ENCODE measurements at places on chromosomes 13 and 19.
A peak's percentile ranks its signal among the peaks of the same experiment; 100 is the strongest.

DNA sequence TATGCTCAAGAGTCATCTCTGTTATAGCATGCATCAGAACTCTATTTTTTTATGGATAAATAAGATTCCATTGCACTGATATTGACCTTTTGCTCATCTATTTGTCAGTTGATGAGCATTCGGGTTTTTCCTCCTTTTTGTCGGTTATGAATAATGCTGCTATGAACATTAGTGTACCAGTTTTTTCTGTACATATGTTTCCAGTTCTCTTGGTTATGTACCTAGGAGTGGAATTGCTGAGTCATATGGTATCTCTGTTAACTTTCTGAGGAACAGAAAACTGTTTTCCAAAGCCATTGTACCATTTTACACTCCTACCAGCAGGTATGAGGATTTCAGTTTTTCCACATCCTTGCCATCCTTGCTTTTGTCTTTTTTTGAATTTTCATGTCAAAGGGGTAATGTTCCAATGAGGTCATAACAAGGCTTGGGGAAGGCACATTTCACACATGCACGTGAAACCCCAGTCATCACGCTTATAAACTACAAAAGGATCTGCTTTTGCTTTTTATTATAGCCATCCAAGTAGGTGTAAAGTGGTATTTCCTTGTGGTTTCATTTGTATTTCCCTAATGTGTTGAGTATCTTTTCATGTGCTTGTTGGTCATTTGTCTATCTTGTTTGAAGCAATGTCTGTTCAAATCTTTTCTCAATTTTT lies 14.6 kb downstream of the KBTBD7 start:
- DNase-seq = peak; percentile 56

- no peak for DNase-seq
These were observed 95.0 kb downstream of the UQCRFS1 start for GRCh38 chr19:29117926-29118325.

GRCh38 chr19:49859682-49860335 lies 7.6 kb downstream of the PNKP start:
- no peak for DNase-seq

- no peak for DNase-seq
These were observed at the start of gene ADM5 for GRCh38 chr19:49689133-49690078. Gene ADM5 (plus strand): TSS chr19:49689594. CDS start chr19:49689838, 244 bp downstream.

DNA sequence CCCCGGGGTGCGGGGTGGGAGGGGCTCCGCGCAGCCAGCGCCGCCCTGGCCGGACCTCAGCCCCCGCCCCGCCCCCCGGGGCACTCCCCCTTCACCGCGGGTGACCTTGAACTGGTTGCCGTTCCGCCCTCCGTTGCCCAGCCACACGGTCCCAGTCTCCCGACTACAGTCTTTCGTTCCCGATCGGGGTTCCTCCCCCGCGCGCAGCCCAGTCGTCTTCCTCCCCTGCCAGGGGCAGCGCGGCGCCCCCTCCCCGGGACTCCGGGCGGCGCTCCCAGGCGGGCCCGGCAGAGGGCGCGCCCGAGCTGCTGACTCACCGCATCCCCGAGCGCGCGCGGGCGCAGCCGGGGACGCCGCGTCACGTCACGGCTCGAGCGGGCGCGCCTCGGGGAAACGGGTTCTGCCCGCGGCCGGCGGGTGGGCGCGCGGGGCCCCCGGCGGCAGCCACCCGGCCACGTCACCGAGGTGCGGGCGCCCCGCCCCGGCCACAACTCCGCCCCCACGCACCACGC lies 459 bp downstream of the MIDN start:
- peak; percentile 76 for DNase-seq

GRCh38 chr13:31686670-31687425 lies 52.5 kb upstream of the RXFP2 start:
- DNase-seq = no peak

- DNase-seq = peak; percentile 87
These were observed 2.9 kb upstream of the HOOK2 start for GRCh38 chr19:12778017-12778904.

DNA sequence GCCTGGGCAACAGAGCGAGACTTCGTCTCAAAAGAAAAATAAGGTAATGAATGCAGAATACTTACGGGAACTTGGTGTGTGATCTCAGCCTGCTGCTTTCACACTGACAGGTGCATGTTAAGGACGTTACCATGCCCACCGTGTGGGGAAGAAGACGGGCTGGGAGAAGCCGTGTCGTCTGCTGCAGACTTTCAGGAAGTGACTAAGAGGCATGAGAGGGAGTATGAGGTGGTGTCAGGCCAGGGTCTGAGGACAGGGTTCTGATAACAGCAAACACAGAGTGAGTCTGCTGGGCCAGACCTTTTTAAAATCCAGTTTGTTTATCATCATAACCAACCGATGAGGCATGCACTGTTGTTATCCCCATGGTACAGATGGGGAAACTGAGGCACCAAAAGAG lies 13.6 kb upstream of the GALP start:
- peak; percentile 43 for DNase-seq

GRCh38 chr13:25503856-25504255 lies 132.1 kb downstream of the ATP8A2 start:
- DNase-seq = no peak

GRCh38 chr13:109162248-109163036 lies 533.0 kb downstream of the MYO16 start:
- DNase-seq = no peak

- peak; percentile 90 for DNase-seq
These were observed at the start of gene EPSTI1 for GRCh38 chr13:42991898-42992763. Gene EPSTI1 (minus strand): TSS chr13:42992241. CDS start chr13:42992165, 76 bp downstream.

- no peak for DNase-seq
These were observed 12.1 kb downstream of the SLC5A5 start for GRCh38 chr19:17883627-17884410.

GRCh38 chr19:51364200-51365106 lies 1.7 kb downstream of the ETFB start:
- DNase-seq = peak; percentile 43

DNA sequence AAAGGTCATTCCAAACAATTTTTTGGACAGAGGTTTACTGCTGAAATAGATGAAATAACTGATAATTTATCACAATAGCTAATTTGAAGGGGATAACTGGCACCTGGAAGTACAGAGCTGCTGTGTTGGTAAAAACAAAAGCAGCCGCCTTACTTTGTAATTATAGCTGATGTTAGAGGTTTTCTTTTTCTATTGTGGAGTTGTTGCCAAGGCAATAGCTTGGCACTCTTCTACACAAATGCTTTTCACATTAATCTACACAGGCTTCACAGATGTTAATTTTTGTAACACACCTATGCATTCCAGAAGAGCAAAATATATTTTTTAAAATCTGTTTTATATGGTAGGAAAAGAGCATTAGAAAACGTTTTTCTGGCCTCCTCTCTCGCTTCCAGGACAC lies 56.9 kb downstream of the LACC1 start:
- no peak for DNase-seq

DNA sequence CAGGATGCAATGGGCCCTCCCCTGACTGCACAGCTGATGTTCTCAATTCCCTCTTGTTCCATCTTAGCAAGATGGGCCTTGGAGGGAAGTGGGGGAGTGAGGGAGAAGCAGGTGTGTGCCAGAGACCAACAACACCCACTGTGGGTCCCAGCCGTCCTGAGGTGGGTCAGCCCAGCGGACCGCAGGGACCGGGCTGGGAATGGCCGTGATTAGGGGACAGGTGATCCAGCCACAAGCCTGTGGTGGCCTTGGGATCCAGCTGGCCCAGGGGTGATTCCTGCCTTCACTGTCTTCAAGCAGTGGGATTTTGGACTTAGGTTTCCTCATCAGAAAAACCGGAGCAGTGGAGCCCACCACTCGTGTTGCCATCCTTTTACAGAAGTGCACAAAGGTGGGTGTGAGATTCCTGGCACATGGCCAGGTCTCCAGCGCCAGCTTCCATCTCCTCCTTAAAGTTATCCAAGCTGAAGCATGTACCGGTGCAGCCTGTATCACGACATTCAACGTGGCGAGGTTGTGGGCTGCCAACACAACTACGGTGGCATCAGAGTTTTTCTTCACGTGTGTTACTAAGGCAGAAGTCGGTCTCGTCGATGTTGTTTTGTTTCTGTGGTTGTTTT lies 9.0 kb upstream of the ATP11A start:
- no peak for DNase-seq

DNA sequence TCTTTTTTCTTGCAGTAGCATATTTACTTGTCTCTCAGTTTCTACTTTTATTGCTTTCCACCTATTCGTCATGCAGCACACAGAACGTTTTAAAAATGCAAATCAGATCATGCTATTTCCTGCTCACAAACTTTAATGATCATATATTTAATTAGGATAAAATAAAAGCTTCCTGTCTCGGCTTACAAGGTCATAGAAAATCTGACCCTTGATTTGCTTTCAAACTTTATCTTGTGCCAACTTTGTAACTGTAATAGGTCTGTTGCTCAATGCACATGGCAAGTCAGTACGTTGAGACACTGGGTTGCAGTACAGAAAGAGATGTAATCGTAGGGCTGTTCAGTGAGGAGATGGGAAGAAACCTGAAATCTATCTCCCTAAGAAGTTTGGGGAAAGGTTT lies 95.6 kb upstream of the CSNK1A1L start:
- no peak for DNase-seq

DNA sequence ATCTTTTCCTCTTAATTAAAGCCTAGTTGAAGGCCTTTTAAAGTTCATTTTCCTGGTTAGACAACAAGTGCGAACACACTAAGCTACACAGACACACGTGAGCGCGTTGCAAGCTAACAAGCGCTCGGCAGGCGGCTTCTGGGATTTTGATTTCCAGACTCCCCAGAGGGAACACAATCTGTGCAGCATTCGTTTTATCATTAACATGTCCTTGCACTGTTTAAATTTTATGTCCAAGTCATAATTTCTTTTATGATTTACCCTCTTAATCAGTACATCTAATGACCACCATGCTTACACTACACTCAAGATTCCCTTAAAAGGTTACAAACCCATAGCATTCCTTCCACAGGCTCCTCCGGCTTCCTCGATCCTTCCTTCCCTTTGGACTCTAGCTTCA lies 16.8 kb downstream of the COL4A1 start:
- no peak for DNase-seq

GRCh38 chr13:28423010-28423409 lies 71.9 kb downstream of the FLT1 start:
- no peak for DNase-seq

DNA sequence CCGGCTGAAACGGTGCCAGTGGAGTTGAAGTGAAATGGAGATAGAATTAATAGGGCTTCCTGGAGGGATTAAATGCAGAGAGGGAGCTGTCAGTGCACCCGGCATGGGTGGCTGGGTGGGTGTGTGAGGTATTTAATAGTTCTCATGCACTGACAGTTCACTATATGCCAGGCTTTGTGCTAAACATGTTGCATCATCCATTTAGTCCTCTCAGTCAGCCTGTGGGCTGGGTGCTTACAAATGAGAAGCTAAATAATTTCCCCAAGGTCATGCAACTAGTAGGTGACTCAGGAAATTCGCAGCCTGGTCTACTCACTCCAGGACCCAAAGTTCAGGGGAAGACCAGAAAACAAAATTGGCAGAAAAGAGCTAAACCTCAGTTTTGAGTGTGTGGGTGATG lies 63.5 kb upstream of the SPATA13 start:
- DNase-seq = peak; percentile 65

DNA sequence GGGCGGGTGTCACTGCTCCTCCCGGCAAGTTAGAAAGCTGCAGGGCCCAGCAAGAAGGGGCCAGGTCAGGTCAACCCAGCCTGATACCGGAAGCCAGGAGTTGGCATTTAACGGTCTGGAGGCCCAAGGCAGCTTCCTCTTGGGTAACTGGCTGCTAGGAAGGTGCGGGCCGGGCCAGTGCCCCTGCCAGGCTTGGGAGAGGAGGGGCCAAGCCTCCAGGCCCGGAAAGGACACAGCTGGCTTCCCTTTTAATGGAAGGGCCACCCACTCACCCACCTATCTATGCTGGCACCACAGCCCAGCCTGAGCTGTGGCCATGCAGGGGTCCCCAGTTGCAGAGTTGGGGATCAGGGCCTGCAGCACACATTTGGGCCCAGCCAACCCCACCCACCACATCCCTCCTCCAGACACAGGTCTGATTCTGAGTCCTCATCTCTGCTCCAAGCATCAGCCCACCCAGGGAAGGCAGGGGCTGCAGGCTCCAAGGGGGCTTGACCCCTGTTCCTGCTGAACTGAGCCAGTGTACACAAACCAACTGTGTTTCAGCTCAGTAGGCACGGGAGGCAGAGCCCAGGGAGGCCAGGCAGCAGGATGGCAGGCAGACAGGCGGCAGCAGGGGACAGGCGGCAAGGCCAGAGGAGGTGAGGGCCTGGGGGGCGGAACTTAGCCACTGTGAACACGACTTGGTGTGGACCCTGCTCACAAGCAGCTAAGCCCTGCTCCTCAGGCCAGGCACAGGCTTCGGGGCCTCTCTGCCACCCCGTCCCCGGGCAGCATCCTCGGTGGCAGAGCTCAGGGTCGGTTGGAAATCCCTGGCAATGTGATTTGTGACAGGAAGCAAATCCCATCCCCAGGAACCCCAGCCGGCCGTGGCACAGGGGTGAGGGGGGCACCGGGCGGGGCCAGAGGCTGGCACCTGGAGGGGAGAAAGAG lies 40.8 kb downstream of the ZSWIM4 start:
- DNase-seq = no peak

- DNase-seq = no peak
These were observed 615.5 kb downstream of the FGF9 start for GRCh38 chr13:22286338-22286737.

DNA sequence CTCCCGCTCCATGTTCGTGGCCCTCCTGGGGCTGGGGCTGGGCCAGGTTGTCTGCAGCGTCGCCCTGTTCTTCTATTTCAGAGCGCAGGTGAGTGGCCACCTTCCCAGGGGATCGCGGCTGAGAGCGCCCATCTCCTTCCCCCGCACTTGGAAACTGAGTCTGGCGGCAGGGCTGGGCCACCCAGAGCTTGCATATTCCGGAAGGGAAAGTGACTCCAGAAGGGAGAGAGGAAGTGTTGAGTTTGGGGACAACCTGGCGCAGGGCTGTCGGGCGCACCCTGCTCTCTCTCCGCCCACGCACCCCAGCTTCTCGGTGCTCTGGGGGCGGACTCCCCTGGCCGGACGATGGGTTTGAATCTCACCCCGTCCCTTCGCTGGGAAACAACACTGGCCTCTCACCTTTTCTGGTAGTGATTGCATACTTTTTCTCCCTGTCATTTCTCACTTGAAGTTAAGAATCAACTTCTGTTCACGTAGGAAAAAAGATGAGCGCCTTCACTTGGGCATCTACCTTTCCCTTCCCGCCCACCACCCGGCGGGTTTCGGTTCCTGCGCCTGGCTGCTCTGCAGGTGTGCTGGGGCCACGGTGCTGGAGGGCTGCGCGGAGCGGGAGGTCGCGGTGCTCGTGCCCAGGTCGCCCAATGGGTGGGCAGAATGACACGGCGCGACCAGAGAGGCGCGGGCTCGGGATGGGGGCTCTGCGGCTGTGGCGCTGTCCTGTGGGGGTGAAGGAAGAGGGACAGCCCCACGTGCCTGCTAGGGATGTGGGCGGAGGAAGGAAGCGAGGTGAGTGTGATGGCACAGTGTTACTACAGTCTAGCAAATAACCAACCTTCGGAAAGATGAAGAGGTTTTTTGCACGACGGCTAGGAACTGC lies 721 bp downstream of the TNFSF11 start:
- peak; percentile 30 for DNase-seq

GRCh38 chr13:39895254-39895653 lies 239.8 kb downstream of the COG6 start:
- DNase-seq = peak; percentile 66

- DNase-seq = no peak
These were observed 6.7 kb downstream of the ZNF793 start for GRCh38 chr19:37513397-37513796.

GRCh38 chr13:27588405-27588804 lies 31.9 kb downstream of the LNX2 start:
- no peak for DNase-seq

GRCh38 chr13:69485991-69486592 lies 621.5 kb upstream of the ATXN8OS start:
- no peak for DNase-seq

- peak; percentile 18 for DNase-seq
These were observed 2.0 kb downstream of the USPL1 start for GRCh38 chr13:30619731-30620130.
